ENCODE measurements at places on chromosomes 5 and 9.

DNA sequence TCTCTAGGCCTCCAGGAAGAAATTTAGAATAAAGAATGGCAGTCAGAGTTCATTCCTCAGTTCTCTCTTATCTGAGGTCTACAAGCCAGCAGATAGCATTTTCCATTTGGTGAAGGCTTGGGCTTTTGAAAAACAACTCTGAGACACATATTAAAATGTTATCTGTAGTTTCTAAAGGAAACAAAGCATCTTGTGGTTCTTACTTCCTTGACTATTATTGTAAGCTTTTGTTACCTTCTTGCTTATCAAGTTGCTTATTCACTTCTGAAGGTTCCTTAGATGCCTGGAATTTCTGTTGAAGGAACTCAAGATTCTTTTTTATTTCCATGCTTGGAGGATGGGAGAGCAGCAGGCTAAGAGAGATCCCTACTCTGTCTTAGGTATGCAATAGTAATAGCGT, 79.2 kb upstream of the MRPS30 start:
- DNase-seq = no peak

DNA sequence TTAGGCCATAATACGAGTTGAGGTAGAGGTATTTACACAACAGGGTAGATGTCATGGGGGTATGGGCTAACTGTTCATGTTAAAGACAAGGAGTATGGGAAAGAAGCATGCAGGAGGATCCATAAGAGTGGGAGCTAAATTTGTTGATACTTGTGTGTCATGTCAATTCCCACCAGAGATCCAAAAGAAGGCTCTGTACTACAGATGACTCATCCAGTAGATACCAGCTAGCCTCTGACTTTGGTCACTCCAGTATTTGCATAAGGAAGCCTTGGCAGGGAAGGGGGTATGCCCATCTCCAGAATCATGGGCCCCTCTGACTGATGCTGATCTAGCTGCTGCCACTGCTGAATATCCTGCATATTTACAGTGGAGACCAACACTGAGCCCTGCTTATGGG, 743.7 kb upstream of the GRAMD2B start:
- no peak for DNase-seq

GRCh38 chr5:164958688-164959087, 1453.3 kb downstream of the MAT2B start:
- no peak for DNase-seq

DNA sequence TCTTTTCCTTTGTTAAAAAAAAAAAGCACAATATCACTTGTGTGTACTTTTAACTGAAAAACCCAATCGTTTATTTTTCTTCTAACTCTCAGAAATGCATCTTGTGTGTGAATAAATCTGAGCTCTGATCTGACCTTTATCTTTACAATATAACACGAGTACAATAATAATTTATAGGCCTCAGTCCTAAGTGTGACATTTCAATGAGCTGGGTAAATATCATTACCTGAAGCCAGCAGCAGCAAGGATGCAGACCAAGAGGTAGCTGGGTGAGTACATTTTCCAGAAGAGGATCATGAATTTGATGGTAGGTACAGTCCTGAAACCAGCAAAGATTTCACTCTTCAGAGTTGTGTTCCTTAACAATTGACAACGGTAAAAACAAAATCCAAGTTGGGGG, 264.0 kb upstream of the KIF2A start:
- DNase-seq = no peak

GRCh38 chr9:94997727-94998126, 271.2 kb downstream of the AOPEP start:
- no peak for DNase-seq

- no peak for DNase-seq
Observed at GRCh38 chr5:199197-199949, 8.1 kb downstream of the LRRC14B start.

DNA sequence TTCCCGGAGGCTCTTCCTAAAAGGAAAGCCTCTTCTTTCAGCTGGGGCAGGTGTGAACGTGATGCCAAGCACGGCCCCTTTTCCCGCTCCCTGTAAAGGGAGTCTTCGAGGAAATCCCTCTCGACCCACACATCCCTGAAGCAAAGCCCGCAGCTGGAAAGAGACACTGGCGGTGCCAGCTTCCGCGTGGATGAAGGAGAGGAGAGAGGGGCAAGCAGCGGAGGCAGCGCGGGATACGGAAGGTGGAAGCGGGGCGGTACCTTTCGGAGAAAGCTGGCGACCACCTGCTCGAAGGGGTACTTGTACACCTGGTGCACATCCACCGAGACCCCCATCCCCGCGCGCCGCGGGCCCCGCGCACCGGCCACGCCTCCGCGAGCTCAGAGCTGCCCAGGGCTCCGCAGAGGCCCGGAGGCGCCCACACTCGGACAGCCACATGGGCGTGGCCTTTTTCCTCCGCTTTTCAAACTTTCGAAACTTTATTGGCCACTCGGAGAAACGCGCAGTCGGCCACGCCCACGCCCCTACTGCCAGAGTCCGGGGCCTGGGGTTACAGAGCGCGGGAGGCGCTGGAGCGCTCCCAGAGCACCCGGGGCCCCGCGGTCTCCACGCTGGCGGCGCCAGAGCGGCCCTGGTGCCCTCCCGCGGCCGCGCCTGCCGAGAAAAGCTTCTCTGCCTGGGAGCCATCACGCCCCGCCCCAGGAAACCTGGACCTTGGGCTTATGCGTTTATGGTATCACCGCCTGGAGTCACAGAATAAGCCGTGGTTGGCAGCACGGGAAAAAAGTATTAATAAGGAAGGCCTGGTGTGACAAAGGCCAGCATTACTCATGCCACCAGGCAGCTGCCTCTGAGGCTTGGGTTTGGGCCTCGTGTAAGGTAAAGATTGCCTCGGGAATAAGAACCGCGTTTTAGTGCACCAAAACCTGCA, at the start of gene PRELID2:
Gene PRELID2 (minus strand): TSS at position 426 of the 931 bp plus-strand sequence. CDS start 91 bp downstream, at position 335.
- DNase-seq = peak; percentile 74

DNA sequence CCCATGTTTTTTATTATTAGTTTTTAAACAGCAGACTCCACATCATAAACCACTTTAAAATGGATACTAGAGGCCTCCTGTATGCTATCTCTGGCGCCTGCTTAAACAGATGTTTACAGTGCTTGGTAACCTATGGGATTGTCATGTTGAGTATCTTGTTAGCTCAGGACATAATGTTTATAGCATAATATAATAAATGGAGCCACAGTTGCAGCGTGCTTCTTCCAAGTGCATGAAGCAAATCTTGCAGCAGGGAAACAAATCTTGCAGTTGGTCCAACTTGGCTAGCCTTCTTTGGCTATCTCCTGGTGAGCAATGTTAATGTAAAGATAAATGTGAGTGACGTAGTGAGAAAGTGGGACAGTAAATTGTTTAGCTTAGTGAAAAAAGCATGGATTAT, 2.8 kb downstream of the GHR start:
- no peak for DNase-seq
